ENCODE measurements at places on chromosomes 2 and 18. TPM values are rescaled to one million over a fixed set of nuclear protein-coding genes. Genes with fewer than 3 reads are reported as not detected.

Gene EFR3B
- polyA plus RNA-seq = 0.18 TPM

Gene C18orf63
- 0.09 TPM for polyA plus RNA-seq

Gene ASPRV1
- 7.1 TPM for polyA plus RNA-seq

Gene KIF5C
- polyA plus RNA-seq = 1.4 TPM

Gene TTC21B
- 10.3 TPM for polyA plus RNA-seq

Gene LIMS3
- polyA plus RNA-seq = 0.59 TPM

Gene NCKAP5
- polyA plus RNA-seq = 1.9 TPM

Gene BOLL
- not detected for polyA plus RNA-seq

Gene DSC3
- 16.8 TPM for polyA plus RNA-seq

Gene NPHP1
- 5.2 TPM for polyA plus RNA-seq

Gene REG3A
- 0.82 TPM for polyA plus RNA-seq

Gene ANKRD30B
- polyA plus RNA-seq = 0.02 TPM

Gene REG1B
- 0.68 TPM for polyA plus RNA-seq

Gene CYB5A
- polyA plus RNA-seq = 86.2 TPM

Gene HRH4
- 0.05 TPM for polyA plus RNA-seq

Gene IL37
- 0.43 TPM for polyA plus RNA-seq

Gene EDAR
- 1.3 TPM for polyA plus RNA-seq
